ENCODE measurements at places on chromosomes 2 and 18. TPM values are rescaled to one million over a fixed set of nuclear protein-coding genes. Genes with fewer than 3 reads are reported as not detected.

DHRS9 gene
- polyA plus RNA-seq, result 51.8 TPM

DNA sequence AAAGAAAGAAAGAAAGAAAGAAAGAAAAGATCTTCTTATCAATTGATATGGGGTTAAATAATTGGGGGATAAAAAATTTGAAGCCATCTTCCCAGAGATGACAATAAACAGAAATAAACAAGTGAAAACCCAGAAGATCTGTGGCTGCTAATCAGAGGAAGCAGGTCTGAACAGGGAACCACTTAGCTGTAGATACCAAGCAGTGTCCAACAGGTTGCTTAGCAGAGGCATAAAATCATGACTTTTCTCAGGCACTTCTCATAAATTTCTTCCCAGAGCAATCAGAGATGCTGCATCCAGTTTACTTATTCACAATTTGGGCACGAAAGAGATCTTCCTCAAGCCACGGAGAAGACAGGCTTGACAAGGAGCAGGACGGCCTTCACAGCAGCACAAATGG lies 5.7 kb upstream of the LPIN1 start:
- no peak for DNase-seq

- no peak for DNase-seq
Observed at GRCh38 chr2:163338270-163338669, 397.5 kb downstream of the FIGN start.

DNA sequence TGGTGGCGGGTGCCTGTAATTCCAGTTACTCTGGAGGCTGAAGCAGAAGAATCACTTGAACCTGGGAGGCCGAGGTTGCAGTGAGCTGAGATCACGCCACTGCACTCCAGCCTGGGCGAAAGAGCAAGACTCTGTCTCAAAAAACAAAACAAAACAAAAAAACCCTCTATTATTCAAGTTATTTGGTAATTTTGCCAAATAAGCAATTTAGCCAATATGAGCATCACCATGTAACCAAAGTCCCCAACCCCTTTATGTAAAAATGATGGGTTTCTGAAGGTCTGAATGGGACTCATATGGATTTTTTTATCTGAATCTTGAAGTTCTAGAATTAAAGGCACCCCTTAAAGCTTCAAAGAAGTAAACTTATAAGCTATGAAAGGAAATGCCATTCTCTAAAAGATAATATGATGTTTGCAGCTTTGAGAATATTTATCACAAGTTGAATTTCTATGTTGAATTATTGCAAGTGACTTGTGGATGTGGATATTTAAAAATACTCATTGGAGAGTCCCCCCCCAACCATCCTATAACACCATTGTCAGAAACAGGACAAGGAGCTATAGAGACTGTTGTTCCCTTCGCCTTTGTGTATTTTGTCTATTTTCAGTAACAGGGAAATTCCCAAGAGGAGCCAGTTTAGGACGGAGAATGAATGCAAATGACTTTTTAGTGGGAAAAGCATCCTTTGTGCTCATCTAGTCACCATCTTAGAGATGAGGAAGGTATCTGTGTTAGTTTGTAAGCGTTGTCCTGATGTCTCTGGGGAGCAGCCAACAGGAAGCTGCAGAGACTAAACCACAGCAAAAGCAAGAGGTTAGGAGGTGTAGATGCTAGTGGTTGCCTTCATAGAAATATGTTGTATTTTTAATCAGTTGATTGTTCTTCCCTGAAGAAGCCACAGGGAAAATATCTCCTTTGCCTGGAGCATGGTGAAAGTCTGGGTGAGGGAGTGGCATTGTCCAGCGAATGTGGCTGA lies 68.3 kb downstream of the TET3 start:
- no peak for DNase-seq

DNA sequence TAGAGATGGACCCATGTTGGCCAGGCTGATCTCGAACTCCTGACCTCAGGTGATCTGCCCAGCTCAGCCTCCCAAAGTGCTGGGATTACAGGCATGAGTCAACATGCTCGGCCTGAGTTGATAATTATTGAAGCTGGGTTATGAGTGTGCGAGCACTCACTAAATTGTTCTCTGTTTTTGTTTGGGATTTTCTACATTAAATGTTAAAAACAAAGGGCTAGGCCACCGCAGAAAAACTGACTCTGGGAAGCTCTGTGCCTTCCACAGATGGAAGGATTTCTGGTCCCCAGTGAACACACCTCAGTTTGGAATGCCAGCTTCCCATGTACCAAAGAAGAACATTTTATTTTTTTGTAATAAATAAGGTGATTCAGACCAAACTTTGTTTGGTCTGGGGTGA lies 83.0 kb downstream of the XRCC5 start:
- DNase-seq, result no peak

GRCh38 chr2:217798743-217799562 lies 203.8 kb downstream of the TNS1 start:
- no peak for DNase-seq

Measured in right cardiac atrium (tissue), 5 donors.